Eye (tissue), 1 donor: ENCODE measurements at places on chromosomes 2 and 18.
A peak's percentile ranks its signal among the peaks of the same experiment; 100 is the strongest.

DNA sequence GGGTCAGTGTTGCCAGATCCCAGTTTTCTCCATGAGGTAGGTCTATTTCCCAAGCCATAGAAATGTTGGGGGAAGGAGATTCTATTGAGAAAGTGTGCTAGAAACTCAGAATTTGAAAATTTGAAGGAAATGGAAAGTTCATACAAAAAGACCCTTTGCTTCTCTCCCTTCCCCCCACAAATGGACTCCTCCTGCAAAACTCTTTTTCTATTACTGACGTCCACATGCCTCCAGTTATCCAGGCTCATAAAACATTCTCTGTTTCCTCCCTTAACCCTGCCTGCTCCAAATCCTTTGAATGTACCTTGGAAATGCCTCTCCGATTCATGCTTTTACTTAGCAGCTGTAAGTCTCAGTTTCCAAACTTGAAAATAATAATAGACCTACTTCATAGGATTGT is 237.5 kb upstream of the TNP1 start:
- DNase-seq = no peak

DNA sequence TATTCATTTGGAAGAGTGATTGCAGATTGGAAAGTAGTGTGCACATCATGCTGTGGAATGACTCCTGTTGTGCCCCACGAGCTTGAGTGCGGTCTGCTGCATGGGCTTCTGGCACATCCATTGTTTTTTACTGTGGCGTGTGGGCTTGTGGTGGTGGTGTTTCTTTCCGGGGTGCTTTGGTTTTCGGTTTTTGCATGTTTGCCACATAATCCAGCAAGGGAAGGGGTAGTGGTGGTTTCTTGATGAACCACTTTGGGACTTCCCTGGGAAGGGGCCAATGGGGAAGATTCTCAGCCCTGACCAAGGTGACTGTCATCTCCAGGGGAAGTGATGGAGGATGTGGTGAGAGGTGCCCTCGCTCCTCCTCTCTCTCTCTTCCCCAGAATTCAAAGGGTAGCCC is 57.0 kb downstream of the COA5 start:
- no peak for DNase-seq

DNA sequence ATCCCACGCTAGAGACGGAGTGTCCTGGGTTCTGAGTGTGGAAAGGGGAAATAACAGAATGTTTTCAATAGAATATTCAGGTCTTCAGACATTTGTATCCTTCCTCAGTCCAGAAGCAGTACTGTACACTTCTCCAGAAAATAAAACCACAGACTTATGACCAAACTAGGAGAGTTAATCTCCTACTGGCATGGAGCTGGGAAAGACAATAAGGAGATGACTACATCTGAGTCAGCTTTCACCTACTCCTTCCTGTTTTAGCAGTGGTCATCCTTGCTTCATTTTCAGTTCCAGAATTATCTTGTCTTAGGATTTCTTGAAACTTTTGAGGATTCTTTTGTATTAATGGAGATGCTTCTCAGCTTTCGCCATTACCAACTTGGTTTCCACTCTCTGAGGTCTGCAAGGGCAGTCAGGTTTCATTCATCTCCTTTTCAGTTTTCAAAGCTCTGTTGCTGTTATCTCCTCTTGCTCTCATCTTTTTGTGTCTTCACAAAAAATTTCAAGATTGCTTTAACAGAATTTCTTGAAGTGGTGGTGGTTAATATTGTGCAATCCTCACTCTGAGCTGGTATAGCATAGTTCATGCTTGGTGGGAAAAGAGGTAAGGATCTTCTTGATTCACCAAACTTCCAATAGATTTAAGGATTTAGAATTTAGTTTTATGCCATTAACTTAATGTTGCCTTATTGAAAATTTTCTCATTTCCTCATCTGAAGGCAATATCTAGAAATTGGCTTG is 23.7 kb upstream of the NR4A2 start:
- DNase-seq = no peak

DNA sequence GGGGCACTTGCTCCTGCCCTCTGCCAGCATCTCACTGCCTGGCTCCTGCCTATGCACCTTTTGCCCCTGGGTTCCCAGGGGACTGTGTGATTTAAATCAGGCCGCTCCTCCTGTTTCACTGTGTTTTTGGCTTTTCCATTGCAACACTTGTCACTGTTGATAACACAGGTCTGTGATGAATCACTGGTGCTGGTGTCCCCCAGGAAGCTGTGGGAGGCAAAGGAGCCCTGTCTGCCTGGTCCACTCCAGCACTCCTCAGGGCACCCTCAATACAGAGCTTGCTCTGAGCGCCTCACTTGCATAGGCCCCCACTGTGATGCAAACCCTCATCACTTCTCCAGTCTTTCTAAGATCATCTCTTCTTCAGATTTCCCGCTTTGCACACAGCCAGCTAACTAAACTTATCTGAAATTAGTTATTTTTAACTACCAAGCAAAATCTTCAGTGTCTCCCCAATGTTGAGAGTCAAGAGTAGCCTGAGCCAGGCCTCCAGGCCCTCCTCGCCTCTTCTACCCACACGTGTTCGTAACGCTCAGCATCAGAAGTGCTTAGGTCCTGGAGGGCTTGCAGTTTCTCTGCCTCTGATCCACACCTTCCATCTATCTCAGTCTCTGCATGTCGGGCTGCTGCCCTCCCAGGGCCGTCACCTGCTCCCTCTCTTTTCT is 2.8 kb downstream of the TMEM18 start:
- no peak for DNase-seq

GRCh38 chr2:149465873-149466272 is 121.7 kb downstream of the MMADHC start:
- no peak for DNase-seq

- peak; percentile 20 for DNase-seq
Observed at GRCh38 chr2:181036848-181037603, 56.6 kb downstream of the UBE2E3 start.

DNA sequence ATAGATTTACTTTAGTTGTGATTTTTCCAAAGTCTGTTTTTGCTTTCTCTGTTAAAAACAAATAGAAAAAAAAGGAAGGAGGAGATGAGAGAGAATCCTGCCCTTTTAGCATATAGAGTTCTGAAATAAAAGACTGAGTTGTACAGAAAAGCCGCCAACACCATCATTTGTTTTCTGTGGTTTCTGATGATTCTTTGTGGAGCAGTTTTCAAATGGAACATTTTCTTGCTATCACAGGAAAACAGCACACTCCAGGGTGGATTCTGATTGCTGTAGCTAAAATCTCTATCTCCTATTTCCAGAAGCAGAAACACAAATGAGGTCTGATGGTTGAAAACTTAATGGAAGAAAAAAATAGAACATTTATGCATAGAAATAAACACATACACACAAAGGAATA is 144.6 kb upstream of the L3MBTL4 start:
- DNase-seq = no peak

- no peak for DNase-seq
Observed at GRCh38 chr2:157967856-157968255, 91.7 kb upstream of the ACVR1 start.

- peak; percentile 17 for DNase-seq
Observed at GRCh38 chr2:31413862-31414550, 536 bp downstream of the XDH start.

GRCh38 chr18:24103320-24104021 is 35.4 kb upstream of the CABYR start:
- DNase-seq = peak; percentile 16

GRCh38 chr2:18987592-18988073 is 370.8 kb downstream of the OSR1 start:
- DNase-seq = peak; percentile 73

- peak; percentile 81 for DNase-seq
Observed at GRCh38 chr2:176096243-176096985, 3.2 kb upstream of the HOXD12 start.

- no peak for DNase-seq
Observed at GRCh38 chr2:240339411-240340360, 95.8 kb upstream of the GPC1 start.

DNA sequence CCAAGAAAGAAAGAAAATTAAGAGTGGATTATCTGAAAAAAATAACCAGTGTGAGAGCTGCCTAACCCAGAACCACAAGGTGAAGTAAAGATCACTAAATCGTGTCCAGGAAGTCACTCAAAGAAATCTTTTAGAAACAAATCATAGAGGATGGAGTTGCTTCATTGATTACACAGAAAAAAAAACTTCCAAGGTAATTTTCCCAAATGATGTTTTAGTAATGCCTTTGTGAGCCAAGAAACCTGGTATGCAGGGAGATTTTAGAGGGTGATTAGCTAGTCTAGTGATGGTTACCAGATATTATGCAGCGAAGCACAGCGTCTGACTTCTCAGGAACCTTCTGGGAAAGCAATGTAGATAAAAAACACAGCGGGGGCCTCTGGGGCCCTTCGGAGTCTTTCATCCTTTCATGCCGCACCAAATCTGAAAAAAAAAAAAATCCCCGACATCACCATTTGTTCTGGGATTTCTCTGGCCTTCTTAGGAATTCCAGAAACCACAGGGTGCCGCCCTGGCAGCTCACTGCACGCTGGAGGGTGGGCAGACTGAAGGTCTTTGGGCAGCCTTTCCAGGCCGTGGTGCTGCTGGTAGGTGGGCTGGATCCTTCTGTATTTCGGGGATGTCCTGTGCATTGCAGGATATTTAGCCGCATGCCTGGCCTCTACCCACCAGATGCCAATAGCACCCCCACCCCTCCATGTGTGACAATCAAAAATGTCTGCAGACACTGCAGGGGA is 17.3 kb downstream of the ALPK2 start:
- peak; percentile 63 for DNase-seq

DNA sequence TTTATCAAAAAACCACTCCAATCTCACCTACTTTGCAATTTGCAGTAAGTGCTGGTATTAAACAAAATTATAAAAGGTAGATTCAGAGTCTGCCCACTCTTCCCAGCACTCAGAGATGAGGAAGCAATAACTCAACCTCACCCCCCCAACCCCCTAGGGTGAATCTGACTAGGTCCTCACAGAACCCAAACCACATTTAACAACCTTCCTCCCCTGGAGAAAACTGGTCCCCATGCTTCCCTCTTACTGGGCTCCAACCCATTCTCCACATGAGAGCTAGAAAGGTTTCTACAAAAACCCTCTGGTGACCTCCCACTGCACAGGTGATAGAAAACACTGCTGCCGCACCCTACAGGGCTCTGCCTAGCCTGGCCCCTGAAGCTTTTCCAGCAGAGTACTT is 40.5 kb upstream of the BMP10 start:
- DNase-seq = no peak

- DNase-seq = no peak
Observed at GRCh38 chr2:66775730-66776422, 341.0 kb downstream of the MEIS1 start.

DNA sequence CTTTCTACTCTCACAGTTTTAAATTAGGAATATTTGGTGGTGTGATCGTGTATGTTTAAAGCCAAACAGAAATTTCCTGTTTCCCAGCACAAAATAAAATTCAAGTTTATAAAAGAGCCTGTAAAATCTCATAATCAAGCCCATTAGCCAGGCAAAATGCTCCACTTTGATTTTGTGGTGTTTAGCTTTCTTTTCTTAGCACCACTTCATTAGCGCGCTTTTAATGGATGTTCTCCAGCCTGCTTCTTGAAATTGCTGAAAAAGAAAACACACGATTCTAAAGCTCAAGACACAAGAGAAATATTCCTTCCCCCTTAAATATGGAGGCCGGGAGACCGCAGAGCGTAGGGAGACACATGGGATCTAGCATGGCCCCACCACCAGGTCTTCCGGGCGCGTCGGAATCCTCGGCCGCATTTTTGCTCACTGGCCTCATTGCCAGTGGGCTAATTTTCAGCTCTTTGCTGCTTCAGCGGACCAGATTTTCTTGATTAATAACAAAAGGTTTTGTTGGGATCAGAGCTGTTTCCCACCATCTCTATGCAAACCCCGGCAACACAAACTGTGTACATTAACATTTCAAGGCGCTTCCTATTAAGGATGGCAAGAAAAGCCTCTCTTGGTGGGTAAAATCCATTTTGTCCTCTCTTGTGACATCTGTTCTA is 40.4 kb upstream of the ID2 start:
- DNase-seq = peak; percentile 38

GRCh38 chr2:37587817-37588216 is 83.6 kb downstream of the CDC42EP3 start:
- DNase-seq = no peak

DNA sequence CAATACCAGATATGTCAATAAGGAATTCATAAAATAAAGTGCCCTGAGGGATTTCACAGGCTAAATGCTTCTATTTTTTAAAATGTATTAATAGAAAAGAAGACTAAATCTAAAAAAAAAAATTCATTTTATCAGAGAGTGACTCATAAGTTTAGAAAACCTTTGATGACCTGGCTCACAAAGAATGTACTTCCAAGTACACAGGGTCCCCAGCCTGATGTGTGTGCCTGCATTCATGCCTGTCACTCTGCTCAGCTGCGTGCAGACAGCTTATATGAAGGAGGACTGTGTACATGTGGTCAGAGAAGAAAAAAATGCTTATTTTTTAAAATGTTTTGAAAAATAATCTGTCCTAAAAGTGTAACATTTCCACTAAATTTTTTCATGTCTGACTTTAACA is 3.0 kb upstream of the CPS1 start:
- DNase-seq = no peak

GRCh38 chr2:67792681-67793091 is 270.1 kb downstream of the C1D start:
- peak; percentile 21 for DNase-seq

DNA sequence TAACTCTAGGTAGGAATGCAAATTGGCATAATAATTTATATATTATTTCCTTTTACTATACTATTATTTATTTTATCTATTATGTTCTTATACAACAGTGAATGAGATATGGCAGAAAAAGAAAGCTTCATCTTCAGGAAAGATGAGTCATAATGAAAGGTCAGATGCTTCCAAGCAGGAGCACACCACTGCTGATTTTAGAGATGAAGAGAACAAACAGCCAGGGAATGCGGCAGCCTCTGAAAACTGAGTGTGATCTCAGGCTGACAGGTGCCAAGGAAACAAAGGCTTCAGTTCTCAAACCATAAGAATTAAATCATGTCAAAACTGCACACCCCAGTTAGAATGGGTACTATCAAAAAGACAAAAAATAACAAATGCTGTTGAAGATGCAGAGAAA is 149.0 kb downstream of the CCDC178 start:
- DNase-seq = no peak

DNA sequence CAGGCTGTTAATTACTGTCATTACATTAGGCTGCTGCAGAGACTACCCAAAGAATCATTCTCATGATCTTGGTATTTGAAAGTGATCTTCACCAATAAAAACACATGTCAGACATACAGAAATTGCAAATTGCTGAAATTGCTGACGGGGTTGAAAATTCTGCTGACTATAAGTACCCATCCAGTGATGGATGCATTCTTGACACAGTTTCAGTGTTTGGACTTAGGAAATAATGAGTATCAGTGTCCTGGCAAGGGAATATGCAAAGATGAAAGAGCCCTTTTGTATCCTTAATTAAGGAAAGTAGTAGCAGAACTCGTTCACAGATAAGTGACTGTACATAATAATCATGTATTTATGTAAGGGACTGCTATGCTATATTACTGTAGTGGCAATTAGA is 221.1 kb upstream of the ATP5MC3 start:
- DNase-seq = peak; percentile 49

DNA sequence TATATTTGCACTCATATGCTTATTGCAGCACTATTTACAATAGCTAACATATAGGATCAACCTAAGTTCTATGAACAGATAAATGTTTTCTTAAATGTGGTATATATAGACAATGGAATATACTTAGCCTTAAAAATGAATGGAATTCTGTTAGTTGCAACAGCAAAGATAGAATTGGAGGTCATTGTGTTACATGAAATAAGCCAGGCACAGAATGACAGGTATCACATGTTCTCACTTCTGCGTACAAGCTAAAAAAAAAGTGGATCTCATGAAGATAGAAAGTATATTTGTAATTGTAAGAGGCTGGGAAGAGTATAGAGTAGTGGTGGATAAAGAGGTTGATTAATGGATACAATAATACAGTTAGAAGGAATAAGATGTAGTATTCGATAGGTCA is 255.5 kb upstream of the SETBP1 start:
- DNase-seq = no peak
